ENCODE measurements at places on chromosomes 5 and 9.

DNA sequence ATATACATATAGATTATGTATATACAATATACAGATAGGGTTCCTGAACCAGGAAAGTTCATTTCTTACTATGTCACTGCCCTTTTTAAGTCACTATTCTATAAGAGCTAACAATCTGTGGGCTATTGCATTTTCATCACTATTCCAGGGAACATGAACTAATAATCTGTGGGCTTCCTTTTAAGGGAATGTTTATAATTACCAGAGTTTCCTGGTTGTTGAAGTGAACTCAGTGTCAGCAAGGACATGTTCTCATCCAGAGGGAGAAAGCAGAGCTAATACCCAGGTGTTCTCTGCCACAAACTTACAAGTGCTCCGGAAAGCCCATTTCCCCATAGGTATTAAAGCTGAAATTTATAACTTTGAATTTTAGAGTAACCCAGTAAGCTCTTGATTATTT is 69.6 kb downstream of the CWC27 start:
- DNase-seq = peak; percentile 48

- no peak for DNase-seq
These were observed 9.0 kb downstream of the NRARP start for GRCh38 chr9:137293094-137293481.

DNA sequence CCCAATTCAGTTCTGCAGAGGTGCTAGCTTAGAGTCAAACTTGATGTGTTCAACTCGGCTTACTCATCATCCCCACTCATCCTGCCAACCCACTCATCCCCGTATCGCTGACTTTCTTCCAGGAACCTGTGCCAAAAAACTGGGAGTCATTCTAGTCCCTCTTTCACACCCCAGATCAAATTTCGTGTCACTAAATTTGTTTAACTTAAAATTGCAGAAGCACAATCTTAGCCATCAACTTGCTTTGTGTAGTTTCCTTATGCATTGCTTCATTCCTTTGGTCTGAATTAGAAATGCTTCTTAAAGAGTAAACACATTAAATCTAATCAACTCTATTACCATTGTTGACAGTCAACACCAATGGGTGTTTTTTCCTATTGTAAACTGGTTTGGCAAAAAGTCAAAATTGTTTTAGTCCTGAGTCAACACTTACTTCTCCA is 162.4 kb downstream of the TTC39B start:
- DNase-seq = peak; percentile 21

GRCh38 chr9:99722877-99723276 is 98.8 kb upstream of the NR4A3 start:
- no peak for DNase-seq

DNA sequence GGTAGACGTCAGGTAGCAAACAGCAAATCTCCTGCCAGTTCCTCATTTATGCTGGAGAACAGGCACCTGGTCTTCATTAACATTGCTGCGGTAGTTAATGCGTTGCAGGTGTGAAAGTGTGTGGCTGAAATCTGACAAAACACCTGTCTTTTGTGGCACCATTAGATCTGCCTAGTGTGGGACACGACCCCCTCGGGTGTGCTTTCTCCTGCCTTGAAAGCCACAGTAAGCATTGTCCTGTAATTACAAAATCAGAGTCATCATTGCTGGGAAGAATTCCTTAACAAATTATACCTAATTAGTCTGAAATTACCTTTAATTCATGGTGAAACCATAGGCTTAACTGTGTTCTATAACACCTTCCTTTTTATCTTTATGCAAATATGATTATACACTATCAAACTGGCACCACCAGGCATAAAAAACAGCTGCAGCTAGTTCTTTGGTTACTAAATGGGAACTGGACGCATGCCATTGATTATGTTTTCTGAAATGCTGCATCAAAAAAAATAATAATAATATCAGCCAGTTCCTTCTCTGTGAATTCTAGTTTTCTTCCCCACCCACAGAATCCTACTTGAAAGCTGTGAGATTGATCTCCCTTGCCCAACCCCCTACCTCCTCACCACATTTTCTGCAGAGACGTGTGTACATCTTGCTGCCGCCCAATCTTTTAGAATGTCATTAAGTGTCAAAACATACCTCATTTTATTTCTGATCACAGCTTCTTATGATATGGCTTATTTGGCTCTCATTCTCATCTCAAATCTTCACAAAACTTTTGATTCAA is 374.0 kb downstream of the NFIB start:
- no peak for DNase-seq

GRCh38 chr5:170542691-170543293 is 39.0 kb downstream of the KCNIP1 start:
- DNase-seq = no peak
